T-helper 9 cell (primary cell): ENCODE measurements at places on chromosomes 13 and 19.
A peak's percentile ranks its signal among the peaks of the same experiment; 100 is the strongest.

DNA sequence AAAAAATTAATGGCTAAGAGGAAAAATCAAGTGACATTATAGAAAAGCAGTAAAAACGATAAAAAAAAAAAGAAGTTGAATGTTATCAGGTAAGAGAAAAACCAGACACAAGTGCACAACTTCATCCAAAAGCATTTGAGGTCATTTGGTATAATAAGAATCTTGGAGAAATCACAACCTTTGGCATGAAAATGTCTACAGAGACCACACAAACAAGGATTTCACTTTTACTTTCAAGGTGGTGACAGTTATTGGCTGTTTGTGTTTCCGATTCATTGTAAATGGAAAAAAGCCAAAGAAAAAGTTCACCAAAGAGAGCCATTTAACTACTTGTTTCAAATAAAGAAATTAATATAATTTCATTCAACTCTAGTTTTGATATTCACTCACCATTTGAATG, 1193.5 kb downstream of the PCDH9 start:
- no peak for DNase-seq

- DNase-seq, result no peak
These were observed 24.1 kb downstream of the LGALS16 start for GRCh38 chr19:39679791-39680168.

- DNase-seq, result no peak
These were observed 9.8 kb downstream of the ATP13A1 start for GRCh38 chr19:19653597-19654147.

DNA sequence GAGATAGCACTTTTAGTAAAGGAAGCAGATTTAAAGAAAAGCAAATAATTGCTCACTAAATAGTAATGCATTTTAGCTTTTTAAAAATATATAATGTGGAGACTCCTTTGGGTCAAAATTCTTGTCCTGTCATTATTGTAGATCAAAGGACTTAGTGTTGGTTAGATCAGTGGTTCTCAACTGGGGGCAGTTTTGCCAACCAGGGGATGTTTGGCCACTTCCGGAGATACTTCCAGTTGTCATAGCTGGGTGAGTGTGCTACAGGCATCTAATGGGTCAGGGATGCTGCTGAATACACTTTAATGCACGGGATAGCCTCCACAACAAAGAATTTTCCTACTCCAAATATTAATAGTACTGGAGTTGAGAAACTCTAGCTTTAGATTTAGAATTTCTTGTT, 126.8 kb downstream of the LMO7 start:
- no peak for DNase-seq

GRCh38 chr19:6963937-6964336, 57.3 kb downstream of the MBD3L2B start:
- peak; percentile 35 for DNase-seq

- DNase-seq, result no peak
These were observed 944.2 kb downstream of the EFNB2 start for GRCh38 chr13:105591277-105591676.

GRCh38 chr13:107864543-107865317, 350.6 kb downstream of the LIG4 start:
- DNase-seq, result no peak

- DNase-seq, result no peak
These were observed 16.5 kb upstream of the SPACA6 start for GRCh38 chr19:51676566-51677083.

DNA sequence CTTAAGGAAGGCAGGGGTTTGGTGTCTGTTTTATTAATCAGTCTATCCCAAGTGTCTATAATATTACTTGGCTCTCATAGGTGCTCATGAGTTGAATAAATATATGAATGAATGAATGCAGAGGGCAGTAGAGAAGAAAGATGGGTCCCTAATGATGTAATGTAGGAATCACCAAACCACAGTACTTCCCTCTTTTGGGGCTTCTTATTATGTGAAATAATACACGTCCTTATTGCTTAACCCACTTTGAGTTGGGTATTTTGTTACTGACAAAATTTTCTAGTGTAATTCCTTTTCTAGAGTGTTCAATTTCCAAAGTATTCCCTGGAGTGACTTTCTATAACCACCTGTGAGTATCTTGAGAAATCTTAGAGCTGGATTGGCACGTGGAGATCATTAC, 13.2 kb downstream of the KLK5 start:
- DNase-seq, result no peak

- no peak for DNase-seq
These were observed 39.9 kb downstream of the SYDE1 start for GRCh38 chr19:15147090-15147489.

DNA sequence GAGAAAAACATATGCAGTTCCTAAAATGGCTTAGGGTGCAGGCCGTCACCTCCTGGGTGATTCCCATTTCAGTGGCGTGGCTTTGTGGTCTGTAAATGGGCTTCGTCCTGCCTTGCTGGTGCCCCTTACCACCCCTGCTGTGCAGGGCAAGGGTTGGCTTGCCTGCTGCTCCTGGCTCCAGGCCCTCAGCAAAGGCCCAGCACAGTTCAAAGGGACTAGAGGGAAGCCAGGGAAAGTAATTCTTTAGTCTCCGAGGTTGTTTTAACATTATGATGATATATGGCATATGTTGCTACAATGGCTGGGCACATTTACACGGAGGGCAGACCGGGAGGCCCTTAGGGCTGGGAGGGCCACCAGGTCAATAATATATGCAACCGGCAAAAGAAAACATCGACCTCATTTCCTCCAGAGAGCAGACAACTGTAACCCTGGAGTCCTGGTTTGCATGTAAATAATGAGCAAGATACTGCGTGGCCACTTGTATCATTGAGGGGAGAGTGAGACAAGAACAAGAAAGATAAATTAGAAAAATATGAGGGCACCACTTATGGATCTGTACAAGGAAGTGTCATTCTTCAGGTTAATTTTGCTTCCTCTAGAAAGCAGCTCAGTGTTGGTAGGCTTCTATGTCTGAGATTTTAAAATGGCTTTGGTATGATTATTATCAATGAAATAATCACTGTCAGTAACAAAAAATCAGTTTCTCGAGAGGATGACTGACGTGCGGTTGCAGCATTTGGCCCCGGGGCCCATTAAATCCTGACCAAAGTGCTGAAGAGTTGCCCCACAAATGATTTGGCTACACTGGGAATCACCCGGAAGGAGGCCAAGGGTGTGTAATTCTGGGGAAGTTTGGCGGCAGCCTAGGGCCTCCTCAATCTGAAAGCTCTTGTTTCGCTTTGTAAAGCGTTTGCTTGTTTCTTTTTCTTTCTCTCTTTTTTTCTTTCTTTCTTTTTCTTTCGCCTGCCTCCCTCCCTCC, 32.8 kb upstream of the URI1 start:
- DNase-seq, result no peak
